Renal pelvis (tissue), 12 donors: ENCODE measurements at places on chromosomes 13 and 19.

DNA sequence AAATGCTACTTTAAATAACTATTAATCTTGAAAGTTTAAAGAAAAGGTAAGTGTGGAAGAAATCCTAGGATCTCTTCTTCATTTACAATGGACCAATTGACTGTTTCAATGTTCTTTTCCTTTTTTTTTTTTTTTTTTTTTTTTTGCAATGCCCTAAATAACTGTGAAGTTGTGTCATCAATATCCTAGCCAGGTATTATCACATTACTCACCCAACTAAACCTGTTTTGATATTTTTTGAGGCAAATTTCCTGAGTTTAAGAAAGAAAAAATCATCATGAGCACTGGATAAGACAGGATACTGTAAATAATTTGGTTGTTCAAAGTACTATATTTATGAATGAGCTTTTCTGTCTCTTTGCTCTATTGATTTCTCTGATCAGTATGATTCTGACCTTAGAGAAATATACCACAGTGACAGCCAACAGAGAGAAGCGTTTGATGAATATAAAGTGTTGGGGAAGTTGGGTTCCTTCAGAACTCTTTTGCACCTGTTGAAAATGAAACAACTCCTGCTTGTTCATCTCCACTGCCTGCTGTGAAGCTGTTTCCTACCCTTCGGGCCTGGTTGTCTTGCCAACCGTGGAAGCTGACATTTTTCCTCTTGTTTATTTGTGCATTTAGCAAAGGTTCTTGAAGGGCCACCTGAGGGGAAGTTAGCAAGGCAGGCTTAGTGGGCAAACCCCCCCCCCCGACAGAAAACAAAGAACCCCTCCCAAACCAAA is 1220.5 kb upstream of the SLC10A2 start:
- DNase-seq: peak; percentile 27

DNA sequence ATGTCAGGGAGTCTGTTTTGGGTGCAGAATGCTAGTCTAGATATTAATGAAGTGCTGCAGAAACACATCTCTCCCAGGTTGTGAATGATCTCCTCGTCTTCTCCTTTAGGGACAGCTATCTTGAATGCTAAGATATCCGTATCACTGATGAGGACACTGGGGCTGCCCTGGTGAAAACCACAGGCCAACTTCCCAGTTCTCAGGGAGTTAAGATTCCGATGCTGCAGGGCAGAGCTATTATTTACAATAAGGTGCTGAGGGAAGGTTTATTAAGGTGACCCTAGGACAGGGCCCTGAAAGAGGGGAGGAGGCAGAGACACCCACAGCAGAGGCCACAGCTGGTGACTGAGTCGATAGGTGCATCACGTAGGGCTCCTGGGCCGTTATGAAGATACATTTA is 66.1 kb downstream of the TNFRSF19 start:
- no peak for DNase-seq

DNA sequence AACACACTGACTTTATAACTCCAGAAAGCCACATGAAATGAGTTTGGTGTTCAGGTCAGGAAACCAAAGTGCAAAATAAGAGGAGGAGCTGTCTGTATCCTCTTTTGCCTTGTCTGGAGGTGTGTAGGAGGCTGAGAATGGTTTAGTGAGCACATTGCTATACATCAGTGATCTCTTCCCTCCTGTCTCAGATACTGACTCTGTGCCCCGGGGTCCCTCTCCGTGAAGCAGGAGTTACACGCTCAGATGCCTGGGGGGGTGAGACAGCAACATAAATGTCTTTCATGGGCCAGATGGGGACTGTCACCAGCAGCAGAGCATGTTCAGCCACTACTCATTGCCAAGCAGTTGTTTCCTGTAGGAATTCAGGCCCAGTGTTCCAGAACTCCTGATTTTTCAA is 285.4 kb downstream of the ATP8A2 start:
- DNase-seq: peak; percentile 74

DNA sequence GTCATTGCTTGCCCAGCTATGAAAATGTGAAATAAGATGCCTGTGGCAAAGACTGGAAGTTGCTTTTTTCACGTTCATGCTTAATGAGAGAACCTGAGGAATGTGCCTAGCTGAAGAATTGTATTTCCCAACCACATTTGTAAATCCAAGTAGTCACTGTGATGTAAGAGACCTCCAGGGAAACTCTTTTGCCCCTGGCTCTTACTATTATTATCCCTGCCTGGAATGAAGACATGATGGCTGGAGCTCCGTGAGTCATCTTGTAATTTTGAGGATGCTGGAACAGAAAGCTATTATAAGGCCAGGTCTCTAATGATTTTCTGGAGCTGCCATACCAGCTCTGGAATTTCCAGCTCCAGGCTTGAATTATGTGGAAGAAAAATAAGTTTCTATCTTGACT is 894.3 kb downstream of the DIAPH3 start:
- DNase-seq: no peak

DNA sequence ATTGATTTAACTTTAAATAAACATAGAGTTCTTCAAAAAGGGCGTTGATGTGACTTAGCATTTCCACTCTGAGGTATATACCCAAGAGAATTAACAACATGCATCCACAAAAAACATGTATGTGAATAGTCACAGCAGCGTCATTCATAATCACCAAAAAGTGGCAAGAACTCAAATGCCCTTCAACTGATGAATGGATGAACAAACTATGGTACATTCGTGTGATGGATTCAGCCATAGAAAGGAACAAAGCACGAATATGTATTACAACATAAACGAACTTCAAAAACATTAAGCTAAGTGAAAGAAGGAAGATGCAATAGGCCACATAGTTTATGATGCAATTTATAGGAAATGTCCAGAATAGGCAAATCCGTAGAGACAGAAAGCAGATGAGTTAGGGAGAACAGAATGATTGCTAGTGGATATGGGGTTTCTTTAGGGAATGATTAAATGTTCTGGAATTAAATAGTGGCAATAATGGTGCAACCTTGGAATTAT is 72.3 kb upstream of the UQCRFS1 start:
- no peak for DNase-seq

DNA sequence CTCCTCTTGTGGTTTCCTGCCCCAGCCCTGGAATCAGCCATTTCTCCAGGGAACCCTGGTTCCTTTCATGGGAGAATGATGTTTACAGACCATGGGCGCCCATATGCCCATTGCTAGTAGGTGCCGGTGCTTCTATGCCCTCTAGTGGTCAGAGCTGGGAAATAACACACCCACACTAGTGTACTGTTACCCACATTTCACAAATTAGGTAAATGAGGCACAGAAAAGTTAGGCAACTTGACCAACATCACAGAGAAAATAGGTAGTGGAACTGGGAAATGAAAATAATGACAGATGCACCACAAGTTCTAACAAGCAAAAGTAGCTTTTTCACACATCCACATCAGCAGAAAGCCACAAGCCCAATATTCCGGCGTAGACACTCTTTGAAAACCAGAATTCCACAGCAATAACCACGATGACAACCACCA is 1.3 kb upstream of the CEACAM3 start:
- peak; percentile 7 for DNase-seq

- DNase-seq: no peak
Measured at GRCh38 chr19:18526316-18526715, 4.4 kb upstream of the ELL start.

DNA sequence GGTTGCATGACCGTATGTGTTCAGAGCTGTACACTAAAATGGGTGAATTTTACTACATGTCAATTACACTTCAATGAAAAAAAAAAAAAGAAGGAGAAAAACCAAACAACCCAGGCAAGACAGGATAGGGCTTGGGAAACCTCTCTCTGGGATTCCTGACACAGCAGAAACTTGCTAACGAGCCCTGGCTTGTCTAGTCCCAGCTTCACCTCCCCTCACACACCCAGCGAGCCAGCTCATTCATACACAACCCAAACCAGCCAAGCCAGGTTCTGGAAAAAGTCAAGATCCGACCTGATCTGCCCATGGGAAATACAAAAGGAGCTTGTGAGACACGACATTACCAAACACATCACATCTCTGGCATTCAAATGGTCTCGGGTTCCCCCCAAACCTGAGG is 3.7 kb upstream of the TECR start:
- DNase-seq: no peak

DNA sequence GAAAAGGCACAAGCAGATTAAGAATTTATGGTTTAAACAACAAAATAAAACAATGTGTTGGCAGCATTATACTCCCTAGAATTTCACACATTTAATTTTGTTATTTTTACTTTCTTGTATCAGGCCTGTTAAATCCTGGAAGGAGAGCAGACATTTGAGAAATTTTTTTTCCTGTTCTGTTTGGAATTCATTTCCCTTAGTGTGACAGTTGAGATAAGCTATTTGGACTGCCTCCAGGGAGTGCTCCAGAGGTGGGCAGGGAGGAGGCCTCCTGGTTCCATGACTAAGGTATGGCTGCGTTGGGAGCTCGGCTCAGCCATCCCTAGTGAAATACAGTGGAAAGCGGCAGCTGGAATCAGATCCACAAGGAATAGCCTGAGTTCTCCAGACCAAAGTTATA is 185.7 kb downstream of the KCNRG start:
- no peak for DNase-seq

GRCh38 chr19:2607712-2608601 is 94.5 kb downstream of the GNG7 start:
- no peak for DNase-seq

DNA sequence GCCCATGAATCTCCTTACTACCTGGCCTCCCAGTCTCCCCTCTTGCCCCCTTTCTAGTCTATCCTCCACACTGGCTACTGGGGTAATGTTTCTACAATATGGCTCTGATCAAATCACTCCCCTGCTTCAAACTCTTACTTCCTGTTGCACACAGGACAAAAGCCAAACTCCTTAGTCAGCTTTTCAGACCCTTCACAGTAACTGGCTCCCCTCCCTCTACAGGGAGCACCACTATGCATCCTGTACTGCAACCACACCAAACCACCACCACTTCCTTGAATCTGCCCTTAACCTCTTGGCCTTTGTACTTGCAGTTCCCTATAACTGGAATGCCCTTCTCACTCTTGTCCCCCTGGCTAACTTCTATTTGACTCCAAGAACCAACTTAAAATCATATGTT is 32.2 kb downstream of the DEDD2 start:
- no peak for DNase-seq

DNA sequence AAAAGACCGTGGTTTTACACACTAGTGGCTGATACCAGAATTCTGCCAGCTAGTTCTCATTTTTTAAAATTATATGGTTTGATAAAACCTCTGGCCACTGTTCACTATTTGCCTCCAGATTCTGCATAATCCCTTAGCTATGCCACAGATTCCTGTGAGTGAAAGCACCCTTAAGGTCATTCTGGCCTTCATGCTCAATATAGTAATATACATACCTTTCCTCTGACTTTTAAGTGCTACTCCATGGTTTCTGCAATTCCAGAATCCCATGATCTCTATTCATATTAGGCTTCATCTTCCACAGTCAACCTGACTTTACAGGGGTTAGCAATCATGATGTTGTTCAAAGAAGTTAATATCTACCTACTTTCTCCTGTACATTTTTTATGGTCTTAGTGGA is 274.1 kb upstream of the EDNRB start:
- DNase-seq: no peak
